Gastrocnemius medialis (tissue), 4 donors: ENCODE measurements at places on chromosomes 12 and 14. TPM values are rescaled to one million over a fixed set of nuclear protein-coding genes. Genes with fewer than 3 reads are reported as not detected.
A peak's percentile ranks its signal among the peaks of the same experiment; 100 is the strongest.

Gene NFKBIA
- total RNA-seq = 379 TPM

Gene COCH
- 2.0 TPM for total RNA-seq

Gene SYCP3
- total RNA-seq = not detected

Gene FBLN5
- total RNA-seq = 36.8 TPM

Gene PIP4K2C
- 11.2 TPM for total RNA-seq

Gene RAD9B
- 0.12 TPM for total RNA-seq

DNA sequence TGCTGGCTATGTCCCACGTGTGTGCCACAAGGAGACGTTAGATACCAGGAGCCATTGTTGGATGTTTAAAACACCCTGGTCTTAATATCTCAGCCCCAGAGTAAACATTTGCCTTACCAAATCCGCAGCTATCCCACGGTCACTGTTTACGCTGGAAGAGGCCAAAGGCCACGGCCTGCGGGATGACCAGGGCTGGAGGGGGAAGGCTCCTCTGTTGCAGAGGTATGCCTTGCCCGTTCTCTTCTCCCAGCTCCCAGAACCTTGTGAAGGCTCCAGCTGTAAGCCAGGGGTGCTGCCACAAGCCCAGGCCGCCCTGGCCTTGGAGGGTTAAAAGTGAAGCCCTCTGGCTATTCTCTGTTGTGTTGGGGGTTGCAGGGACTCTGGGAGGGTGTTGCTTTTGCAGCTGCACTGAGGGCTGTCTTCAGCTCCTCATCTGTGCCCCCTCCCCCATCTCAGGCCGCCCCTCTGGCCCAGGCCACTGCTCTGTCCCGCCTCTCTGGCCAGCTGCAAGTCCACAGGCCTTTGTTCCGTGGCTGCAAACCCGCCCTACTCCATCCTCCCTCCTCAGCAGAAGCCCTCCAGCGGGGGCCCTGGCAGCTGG, 2.5 kb downstream of the PLEKHG3 start:
- DNase-seq = no peak

DNA sequence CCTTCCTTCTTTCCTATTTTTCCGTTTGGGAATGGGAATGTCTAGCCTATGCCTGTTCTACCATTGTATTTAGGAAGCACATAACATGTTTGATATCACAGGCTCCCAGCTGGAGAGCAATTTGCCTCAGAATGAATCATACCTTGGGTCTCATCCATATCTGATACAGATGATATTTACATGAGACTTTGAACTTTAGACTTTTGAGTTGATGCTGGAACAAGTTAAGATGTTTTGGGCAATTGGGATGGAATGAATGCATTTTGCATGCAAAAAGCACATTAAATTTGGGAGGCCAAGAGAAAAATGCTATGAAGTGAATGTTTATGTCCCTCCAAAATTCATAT, 61.9 kb upstream of the BEGAIN start:
- no peak for DNase-seq

GRCh38 chr14:26132061-26132645, 465.7 kb downstream of the NOVA1 start:
- DNase-seq = no peak

- peak; percentile 14 for DNase-seq
Measured at GRCh38 chr12:88142610-88142991, 494 bp downstream of the TMTC3 start.

DNA sequence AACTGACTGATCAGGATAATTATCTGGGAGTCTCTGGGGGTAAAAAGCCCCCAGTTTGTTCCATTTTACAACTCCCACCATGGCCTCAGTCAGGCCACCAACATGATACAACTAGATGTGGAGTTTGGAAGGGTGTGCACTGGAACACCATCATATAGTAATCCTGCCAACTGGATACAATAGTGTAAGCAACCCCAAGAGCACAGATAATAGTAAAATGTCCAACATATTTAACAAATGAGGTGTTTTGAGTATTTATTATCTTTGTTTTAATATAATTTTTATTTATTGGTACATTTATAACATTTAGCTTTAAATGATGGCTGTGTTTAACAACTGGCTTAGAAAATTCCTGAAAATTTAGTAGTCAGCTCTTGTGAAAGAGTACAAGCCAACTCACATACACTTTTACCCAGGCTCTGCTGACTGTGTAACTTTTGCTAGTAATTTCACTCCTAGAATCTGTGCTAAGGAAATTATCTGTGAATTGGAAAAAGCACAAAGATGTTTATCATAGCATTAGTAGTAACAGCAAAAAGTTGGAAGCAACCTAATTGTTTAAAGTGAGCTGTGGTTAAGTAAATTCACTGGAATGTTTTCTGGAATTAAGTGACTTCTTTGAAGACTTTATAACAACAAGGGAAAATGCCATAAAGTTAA, 196.8 kb downstream of the RAD51B start:
- no peak for DNase-seq

GRCh38 chr14:99725774-99726537, 41.9 kb downstream of the CYP46A1 start:
- no peak for DNase-seq

GRCh38 chr14:61476754-61477410, 155.5 kb downstream of the PRKCH start:
- DNase-seq = peak; percentile 40

- DNase-seq = peak; percentile 36
Measured at GRCh38 chr12:26195250-26195640, at the start of gene SSPN. Gene SSPN, plus strand, starts transcription at chr12:26195573. Its CDS starts 100 bp downstream, at chr12:26195673.

- DNase-seq = no peak
Measured at GRCh38 chr14:95701846-95702221, 12.1 kb downstream of the TCL1A start.

GRCh38 chr12:88093573-88093972, 48.3 kb downstream of the CEP290 start:
- DNase-seq = no peak

GRCh38 chr14:35339761-35340406, 47.7 kb downstream of the PSMA6 start:
- DNase-seq = no peak

- DNase-seq = no peak
Measured at GRCh38 chr12:111803851-111804250, 37.1 kb downstream of the ALDH2 start.

DNA sequence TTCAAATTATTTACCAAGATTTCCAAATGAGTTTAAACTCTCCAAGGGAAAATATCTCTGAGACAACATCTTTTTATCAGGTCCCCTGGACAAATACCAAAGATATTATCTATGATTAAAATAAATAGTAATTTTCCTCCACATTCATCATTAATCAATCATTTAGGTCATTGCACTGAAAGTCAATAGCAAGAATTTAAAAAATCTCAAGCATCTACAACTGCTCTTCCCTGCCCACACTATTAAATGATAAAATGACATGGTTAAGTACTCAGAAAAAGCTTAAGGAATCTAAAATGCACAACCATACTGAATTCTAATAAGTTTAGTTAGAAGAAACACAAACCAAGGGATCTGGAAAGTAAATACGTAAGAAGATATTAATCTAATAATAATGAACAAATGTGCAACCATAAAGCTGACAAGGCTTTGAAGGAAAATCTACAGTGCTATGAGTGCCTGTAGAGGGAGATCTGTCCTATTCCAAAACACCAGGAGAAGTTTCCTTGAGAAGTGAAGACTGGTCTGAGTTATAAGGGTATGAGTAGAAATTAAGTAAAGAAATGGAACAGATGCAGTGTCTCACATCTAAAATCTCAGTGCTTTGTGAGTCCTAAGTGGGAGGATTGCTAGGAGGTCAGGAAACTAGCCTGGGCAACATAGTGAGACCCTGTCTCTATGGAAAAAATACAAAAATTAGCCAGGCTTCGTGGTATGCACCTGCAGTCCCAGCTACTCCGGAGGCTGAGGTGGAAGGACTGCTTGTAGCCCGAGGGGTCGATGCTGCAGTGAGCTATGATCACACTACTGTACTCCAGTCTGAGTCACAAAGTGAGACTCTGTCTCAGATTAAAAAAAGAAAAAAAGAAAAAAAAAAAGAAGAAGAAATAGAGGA, 19.2 kb downstream of the INTS13 start:
- DNase-seq = no peak

DNA sequence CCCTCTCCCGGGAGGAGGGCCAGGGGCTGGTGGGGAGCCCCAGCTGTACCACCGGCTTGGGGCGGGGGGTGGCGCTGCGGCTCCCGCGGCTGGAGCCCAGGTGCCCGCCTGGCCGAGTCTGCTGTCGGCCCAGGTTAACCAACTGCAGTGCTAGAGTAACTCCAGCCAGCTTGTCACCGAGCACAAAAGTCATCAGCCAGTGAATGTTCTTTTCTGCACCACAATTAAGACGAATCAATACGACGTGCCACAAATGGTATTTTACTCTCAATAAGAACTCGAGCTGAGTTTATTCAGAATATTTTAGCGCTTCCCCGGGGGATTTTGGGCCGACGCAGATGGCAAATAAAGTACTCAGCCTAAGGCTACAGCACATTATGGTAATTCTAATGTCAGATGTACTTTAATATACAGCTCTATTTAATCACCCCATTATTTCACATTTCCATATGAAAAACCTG, 83.2 kb downstream of the BCL11B start:
- no peak for DNase-seq

DNA sequence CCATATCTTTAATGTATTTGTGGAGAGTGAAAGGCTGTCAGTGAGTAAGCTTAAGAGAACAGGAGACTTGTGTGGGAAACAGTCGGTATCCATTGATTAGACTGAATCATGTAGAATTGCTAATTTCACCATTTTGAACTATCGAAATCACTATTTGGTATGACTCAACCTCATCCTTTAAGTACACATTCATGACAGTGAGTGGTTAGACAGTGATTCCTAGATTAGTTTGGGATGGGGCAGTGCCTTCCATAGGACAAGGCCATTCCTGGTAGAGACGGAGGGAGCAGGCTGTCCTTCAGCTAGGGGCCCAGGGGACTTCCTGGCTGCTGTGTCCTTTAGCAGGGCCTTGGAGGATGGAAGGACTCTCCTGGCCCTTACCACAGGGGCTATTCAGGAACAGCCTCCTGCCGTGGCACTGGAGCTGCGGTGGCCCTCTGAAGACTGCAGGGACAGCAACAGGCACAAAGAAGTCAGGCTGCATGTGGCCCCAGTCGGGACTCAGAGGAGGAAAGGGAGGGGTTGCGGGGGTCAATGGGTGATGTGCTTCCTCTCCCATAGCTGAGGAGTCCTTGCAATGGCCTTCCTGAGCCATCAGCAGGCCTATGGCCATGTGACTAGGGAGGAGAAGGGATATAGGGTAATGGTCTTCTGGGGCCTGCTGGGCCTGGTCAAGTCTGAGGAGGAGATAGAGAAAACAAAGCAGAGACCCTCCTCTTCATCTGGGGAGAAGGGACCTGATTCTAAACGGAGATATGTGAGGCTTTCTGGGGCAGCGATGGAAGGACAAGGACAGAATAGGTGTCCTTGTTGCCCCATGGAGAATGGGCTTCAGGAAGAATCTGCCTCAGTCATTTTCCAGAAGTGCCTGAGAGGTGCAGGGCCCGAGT, 11.2 kb downstream of the SERPINA1 start:
- DNase-seq = no peak

GRCh38 chr12:93727195-93727811, 50.1 kb downstream of the CRADD start:
- peak; percentile 74 for DNase-seq

- no peak for DNase-seq
Measured at GRCh38 chr12:117187421-117187820, 2.8 kb downstream of the FBXO21 start.

DNA sequence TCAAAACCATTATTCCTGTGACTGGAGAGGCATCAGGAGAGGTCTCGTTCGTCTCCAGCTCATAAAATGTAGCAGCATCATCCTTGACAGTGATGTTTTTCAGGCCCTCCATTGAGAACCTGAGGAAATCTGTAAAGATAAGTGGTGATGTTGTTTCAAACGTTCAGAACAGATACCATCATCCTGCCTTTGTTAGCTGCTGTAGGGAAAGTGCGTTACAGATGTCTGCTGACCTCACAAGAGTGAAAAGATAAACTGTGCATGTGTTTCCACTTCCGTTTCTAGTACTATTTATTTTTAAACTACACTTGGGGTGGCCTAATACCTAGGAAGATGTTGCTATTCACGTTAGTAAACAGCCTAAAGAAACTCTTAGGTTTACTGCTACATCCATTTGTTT, 28.4 kb downstream of the BCL2L14 start:
- DNase-seq = no peak

- DNase-seq = no peak
Measured at GRCh38 chr14:43407706-43408105, 1099.4 kb downstream of the FSCB start.

DNA sequence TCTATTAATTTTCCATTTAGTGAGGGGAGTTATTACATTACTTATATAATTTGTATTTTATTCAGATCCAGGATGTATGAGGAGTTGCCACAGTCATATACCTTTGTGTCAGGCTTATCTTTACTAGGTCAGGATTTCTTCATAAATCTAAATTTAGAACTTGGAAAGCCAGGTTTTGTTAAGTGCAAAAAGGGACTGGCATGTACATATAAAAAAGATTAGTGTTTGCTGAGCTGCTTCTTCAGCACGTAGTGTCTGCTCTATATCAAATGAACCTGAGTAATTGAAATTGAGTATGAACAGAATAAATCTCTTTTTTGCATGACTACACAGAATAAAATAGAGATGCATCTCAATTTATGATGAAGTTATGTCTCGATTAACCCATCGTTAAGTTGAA, 157.4 kb downstream of the NUBPL start:
- DNase-seq = no peak
